ENCODE measurements at places on chromosomes 2 and 18.

- no peak for DNase-seq
These were observed 55.8 kb upstream of the ALPP start for GRCh38 chr2:232322560-232323327.

DNA sequence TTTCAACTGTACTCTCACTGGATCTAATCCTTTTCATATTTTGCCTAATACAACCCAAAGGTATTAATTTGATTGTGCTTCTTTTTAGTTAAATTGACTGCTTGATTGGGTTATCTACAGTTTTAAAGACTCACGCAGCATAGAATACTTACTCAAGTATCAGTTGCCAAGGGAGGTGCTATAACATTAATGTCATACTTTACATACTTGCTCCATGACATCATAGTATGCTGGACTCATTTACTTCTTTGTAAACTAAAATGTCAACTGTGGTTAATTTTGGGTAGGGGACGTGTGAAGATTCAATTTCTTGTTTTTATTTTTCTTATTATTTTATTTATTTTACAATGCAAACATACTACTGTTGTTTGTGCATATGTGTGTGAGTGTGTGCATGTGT lies 716.2 kb upstream of the VRK2 start:
- DNase-seq, result no peak

- no peak for DNase-seq
These were observed 83.0 kb downstream of the GBX2 start for GRCh38 chr2:236085211-236085610.

DNA sequence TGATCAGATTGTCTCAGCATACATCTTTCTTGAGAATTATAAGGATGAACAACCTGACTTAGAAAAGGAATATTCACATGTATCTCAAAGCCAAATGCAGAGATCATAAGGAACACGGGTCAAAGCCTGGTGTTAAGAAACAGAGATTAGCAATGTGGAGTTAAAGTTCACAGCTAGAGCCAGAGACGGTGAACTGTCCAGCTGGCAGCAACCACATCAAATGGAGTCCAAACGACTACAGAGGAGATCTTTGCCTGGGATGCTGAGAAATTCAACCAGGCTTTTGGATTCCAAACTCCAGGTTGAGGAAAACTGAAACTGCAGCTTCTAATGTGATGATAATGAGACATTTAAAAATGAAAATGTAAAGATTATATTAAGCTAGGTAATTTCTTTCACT lies 939.9 kb upstream of the NXPH2 start:
- no peak for DNase-seq

DNA sequence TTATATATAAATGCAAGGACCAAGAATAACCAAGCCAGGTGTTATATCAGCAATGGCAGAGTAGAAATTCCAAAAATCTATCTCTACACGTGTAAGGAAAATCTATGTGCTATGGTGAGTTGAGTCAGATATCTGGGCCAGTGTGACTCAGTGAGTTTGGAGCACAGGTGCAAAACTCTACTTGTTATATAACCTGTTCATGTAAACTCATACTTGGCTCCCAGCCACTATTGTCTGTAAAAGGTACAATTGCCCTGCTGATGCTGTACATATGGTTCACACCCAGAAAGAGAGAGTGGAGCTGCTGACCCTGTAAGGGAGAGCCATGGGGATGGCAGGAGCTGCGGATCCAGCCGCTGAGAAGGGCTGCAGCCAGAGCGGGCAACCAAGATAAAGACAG lies 112.0 kb downstream of the TRABD2A start:
- DNase-seq, result no peak

- no peak for DNase-seq
These were observed 1225.3 kb upstream of the CHAC2 start for GRCh38 chr2:52542297-52542696.

- DNase-seq, result no peak
These were observed 2.6 kb downstream of the ADCYAP1 start for GRCh38 chr18:907115-907884.

DNA sequence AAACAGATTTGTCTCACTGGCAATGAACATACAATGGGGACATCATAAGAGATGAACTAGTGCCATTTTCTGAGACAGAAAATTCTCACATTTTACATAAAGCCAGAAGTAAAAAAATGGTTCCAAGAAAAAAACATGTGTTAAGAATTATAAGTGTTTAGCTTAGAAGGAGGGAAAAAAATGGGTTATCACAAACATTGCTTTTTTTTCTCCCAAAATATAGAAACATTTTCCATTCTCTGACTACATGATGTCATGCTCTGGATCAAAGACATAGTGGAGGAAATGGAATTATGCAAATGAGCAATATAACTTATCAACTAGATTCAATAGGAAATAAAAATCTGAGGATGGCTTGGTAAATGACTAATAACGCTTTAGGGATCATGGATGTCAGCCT lies 49.8 kb downstream of the SPATS2L start:
- DNase-seq, result no peak

DNA sequence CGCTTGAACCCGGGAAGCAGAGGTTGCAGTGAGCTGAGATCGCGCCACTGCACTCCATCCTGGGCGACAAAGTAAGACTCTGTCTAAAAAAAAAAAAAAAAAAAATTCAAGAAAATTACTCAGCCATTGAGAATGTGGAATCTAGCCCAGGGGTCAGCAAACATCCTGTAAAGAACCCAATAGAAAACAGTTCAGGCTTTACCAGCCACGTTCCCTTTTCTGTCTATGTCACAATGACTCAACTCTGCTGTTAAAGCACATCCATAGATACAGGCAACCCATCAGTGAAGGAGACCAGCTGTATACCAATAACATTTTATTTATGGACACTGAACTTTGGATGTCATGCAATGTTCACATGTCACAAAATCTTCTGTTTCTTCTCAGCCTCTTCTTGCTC lies 435.6 kb upstream of the GYPC start:
- no peak for DNase-seq

DNA sequence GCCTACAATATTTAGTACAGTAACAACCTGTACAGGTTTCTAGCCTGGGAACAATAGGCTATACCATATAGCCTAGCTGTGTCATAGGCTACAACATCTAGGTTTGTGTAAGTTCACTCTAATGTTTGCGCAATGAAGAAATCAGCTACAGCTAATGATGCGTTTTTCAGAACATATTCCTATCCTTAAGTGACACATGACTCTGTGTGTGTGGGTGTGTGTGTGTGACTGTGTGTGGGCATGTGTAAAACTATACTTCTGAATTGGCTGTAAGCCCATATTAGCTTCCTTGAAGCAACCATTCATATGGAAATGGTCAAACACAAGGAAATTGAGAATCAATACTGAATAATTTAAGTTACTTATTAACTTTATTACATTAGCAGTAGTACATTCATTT lies 120.8 kb upstream of the SULT1C3 start:
- DNase-seq, result no peak

- DNase-seq, result no peak
These were observed 3.0 kb downstream of the GPR55 start for GRCh38 chr2:230921806-230922595.
